A673 (cell line): ENCODE measurements at places on chromosomes 7 and 10.

DNA sequence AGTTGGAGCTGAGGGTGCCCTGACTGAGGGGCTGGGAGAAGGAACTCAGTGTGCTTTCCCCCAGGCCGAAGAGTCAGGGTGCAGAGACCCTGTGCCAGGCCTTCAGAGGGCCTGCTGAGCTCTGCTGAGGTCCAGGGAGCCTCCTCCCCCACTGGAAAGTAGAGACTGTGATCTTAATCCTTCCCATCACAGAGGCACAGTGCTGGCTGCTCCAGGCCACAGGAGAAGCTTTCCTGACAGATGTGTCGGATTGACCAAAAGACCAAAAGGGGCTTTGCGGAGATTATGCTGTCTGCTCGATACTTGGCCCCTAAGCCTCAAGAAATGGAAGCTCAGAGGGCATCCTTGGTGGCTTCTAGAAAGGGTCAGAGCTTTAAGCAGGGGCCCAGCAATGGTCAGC lies 32.9 kb upstream of the BTRC start:
- H3K4me3 ChIP-seq: no peak overlapping the region
- no peaks in the 10 kb centered on the region for H3K4me1 ChIP-seq
- H3K27ac ChIP-seq: no peak overlapping the region
- DNase-seq: no peak

- H3K36me3 ChIP-seq: no peaks in the 10 kb centered on the region
- no peak for DNase-seq
- no peaks in the 10 kb centered on the region for H3K27me3 ChIP-seq
- no peaks in the 10 kb centered on the region for H3K4me1 ChIP-seq
Measured at GRCh38 chr10:51501396-51501795, 198.0 kb downstream of the CSTF2T start.

GRCh38 chr7:79285756-79286155 lies 167.7 kb downstream of the MAGI2 start:
- DNase-seq: no peak
- no peaks in the 10 kb centered on the region for H3K36me3 ChIP-seq
- H3K27me3 ChIP-seq: no peaks in the 10 kb centered on the region

DNA sequence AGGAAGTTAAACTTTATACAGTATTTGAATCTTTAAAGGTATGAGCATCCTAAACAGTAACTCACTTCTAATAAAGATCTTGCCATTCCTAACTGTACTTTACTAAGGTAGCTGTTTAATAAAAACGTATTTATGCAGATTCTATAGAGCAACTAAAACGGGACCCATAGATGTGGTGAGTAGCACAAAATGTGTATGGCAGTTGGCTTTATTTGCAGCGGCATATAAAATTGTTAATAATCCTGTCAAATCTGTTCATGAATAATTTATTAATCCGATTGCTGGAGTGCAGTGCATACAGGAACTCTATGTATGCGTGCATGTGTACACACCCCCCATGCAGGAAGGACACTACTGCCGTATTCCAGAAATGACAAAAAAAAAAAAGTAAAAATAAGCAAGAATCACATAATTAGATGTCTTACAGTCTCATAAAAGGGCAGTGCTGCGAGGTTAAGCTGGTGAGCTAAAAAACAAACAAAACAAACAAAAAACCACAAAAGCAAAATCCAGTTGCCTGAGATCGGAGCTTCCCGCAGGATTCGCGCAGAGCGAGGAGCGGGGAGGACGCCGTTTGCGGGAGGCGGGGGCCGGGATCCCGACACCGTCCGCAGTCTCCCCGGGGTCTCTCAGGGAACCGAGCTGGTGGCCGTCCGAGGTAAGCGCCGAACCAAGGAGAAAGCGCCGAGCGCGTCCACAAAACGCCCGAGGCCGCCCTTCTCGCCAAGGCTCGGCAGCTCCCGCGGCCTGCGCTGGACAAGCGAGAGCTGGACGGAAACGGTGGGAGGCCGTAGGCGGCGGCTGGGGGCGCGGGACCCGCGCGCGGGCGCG lies 518 bp upstream of the COMMD3 start:
- no peaks in the 10 kb centered on the region for H3K36me3 ChIP-seq
- peak; percentile 63 for DNase-seq
- peaks cover 20% of the 10 kb centered on the region for H3K4me1 ChIP-seq

DNA sequence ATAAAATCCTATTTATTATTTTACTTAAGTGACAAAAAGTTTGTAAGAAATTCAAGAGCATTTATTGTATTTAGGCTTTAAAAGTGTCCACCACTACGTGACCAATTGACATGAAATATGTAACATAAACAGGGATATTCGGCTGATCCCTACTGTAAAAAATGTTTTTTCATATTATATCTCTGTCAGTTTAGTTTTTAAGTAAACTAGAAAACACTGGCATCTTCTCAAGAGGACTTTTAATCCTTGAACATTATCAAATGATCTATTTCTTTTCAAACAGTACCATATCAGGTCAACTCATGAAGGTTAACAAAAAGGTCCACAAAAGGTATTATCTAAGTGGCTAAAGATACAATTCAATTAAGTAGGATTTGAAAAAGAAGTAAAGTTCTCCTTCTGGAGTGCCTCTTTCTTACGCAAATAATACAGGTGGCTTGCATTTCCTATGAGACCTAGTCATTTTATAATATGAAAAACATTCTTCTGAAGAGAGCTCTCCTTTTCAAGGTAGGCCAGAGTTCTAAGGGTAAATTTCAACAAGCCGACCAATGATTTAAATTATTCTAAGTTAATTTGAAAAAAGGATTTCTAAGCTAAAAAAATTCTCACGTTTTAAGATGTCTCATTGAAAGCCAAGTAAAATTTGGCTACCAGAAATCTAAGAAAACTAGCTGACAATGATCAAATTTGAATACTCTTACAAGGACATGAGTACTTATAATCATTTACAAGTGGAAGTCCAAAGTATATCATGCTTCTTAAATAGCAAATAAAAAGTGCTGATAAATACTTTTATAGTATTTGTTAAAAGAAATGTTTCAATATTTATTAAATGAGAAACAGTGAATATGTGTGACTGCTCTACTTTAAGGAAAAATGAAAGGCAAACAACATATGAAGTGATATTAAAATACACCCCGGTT lies 133.5 kb downstream of the NRBF2 start:
- no peak for DNase-seq
- H3K4me3 ChIP-seq: peak overlapping the region; percentile 56
- H3K36me3 ChIP-seq: no peaks in the 10 kb centered on the region
- peaks cover 34% of the 10 kb centered on the region for H3K4me1 ChIP-seq

DNA sequence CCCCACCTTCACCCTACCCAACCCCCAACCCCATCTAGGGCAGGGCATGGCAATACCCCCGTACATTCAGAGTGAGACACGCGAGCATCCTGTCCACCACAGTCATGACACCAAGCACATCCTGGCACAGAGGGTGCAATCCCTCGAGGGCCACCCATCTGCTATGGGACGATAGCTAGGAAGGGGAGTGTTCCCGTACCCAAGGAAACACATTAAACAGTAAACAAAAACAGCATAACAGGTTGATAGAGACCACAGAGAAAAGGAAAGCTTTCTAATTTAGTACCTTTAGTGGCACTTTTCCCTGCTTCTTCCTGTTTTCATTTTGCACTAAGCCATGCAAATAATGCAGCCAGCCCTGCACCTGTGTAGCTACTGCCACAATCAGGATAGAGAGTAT lies 2.3 kb upstream of the SMKR1 start:
- H3K4me1 ChIP-seq: no peaks in the 10 kb centered on the region
- H3K27ac ChIP-seq: no peak overlapping the region
- no peaks in the 10 kb centered on the region for H3K27me3 ChIP-seq
- H3K36me3 ChIP-seq: no peaks in the 10 kb centered on the region

DNA sequence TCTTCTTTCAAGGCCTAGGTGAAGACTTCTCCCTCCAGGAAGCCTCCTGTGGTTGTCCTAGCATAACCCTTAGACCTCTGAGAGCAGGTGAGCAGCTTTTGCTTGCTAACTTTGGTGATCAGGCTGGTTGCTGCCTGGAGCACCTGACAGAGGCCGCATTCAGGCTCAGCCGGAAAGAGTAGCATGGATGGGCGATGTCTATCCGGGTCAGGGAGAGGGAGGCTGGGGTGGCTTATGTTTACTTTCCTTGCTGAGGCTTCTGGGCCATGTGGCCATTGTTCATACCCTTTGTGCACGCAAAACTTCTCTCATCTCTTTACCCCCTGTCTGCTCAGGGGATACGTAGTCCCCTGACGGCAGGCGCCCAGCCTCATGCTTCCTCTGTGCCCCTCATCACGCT lies 27.4 kb upstream of the PCBD1 start:
- H3K27ac ChIP-seq: no peak overlapping the region
- no peak overlapping the region for H3K4me3 ChIP-seq
- DNase-seq: no peak
- H3K27me3 ChIP-seq: no peaks in the 10 kb centered on the region

DNA sequence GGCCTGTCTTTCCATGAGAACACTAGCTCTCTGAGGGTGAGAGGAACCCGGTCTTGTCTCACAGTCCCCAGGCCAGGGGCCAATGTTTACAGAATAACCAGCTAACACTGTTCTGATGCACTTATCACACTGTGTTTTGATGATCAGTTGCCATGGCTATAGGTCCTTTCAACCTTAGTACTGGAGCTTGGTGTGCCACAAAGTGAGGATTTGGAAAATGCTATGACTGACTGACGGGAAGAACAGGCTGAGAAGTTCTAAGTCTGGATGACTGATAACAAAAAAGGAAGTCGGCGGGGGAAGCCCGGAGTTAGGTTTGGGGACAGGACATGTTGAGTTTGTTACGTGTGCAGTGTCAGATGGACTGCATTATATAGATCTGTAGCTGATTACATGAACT lies 141.8 kb downstream of the CTTNBP2 start:
- no peak overlapping the region for H3K4me3 ChIP-seq
- no peaks in the 10 kb centered on the region for H3K27me3 ChIP-seq
- H3K36me3 ChIP-seq: peaks cover 16% of the 10 kb centered on the region
- H3K4me1 ChIP-seq: peaks cover 28% of the 10 kb centered on the region
- no peak for DNase-seq
- no peak overlapping the region for H3K27ac ChIP-seq

DNA sequence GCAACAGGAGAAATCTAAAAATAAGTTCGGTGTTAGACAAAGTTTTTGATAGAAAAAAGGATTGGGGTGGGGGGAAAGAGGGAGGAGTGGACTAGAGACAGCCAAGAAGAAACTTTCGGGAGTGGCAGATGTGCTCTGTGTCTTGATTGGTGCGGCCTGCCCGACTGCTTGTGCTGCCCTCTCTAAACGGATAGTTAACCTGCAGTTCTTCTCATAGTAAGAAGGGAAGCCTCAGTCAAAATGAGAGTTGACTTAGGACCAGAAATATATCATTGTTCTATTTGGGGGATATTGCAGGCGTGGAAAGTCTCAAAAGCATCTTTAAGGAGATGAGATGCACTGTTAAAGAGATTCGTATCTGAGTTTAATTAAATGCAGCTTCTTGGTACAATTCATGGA lies 39.3 kb downstream of the UBE3C start:
- H3K4me1 ChIP-seq: no peaks in the 10 kb centered on the region
- no peak overlapping the region for H3K27ac ChIP-seq
- no peak for DNase-seq
- H3K36me3 ChIP-seq: peaks cover 72% of the 10 kb centered on the region
- H3K27me3 ChIP-seq: no peaks in the 10 kb centered on the region

GRCh38 chr10:77068969-77069368 lies 568.6 kb downstream of the KCNMA1 start:
- no peak overlapping the region for H3K4me3 ChIP-seq
- no peaks in the 10 kb centered on the region for H3K4me1 ChIP-seq
- no peak for DNase-seq
- H3K27ac ChIP-seq: no peak overlapping the region
- H3K27me3 ChIP-seq: no peaks in the 10 kb centered on the region
- no peaks in the 10 kb centered on the region for H3K36me3 ChIP-seq

DNA sequence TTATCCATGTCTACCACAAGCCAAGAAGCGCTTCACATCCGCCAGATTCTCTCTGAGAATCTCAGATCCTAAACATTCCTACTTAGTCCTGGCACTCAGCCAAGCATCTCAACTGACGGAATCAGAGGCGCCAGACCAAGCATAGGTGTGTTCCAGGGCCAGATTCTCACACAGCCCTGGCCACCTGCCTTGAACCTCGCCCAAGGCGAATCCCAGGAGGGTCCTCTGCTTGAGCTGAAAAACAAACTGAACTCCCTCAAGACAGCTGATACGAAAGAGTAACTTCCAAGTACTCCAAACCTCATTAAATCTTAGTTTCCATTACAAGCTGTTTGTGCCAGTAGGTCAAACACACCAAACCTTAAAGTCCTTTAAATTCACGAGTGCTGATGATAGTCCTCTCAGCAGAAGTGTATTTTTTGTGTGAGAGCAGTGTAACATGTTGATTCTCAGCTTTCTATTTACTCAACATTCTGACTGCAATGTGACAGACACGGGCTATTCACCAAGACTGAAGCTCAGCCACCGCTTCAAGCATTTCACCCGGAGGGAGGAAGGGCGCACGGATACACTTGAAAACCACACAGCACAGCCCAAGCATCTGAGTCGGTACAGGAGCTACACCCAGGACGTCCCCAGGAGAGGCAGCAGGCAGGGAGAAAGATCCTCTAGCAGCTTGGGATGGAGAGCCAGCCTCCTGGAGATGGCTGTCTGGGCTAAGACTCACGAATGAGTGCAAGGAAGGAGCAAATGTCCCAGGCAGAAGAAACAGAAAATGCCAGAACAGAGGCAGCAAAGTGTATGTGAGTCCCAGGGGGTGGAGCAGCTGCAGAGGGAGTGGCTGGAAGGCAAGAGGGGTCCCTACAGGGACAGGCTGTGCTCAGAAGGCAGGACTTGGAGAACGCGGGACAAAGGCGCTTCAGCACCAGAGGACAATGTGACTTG lies 6.0 kb downstream of the PARD3 start:
- no peaks in the 10 kb centered on the region for H3K36me3 ChIP-seq
- H3K27me3 ChIP-seq: no peaks in the 10 kb centered on the region
- peaks cover 18% of the 10 kb centered on the region for H3K4me1 ChIP-seq
- DNase-seq: peak; percentile 24
- no peak overlapping the region for H3K27ac ChIP-seq
- H3K4me3 ChIP-seq: no peak overlapping the region

GRCh38 chr7:70571403-70571934 lies 560.5 kb upstream of the GALNT17 start:
- peaks cover 15% of the 10 kb centered on the region for H3K4me1 ChIP-seq
- no peak for DNase-seq
- no peaks in the 10 kb centered on the region for H3K36me3 ChIP-seq
- H3K4me3 ChIP-seq: no peak overlapping the region
- H3K27ac ChIP-seq: no peak overlapping the region

DNA sequence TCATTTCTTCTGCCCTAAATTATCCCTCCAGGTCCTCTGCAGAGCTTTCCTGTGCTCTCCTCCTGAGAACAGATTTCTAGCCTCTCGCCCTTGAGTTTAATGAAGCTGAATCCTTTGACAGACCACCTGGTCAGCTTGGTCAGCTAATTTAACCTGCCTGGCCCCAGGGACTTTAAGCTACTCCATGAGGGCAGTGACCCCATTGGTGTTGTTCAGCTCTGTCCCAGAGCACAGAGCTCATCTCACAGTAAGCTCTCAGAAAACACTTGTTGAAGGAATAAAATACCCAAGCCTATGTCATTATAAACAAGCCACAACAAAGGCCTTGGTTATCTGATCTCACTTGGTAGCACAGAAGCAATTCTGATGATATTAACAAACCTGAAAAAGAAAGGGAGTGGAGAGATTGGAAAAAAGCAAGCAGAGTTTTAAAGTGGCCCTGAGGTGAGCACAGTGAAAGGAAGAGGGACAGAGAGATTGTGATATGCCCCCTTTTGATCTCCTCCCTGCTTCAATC lies 24.4 kb downstream of the SLC26A4 start:
- DNase-seq: no peak
- no peaks in the 10 kb centered on the region for H3K4me1 ChIP-seq
- no peaks in the 10 kb centered on the region for H3K36me3 ChIP-seq
- H3K27ac ChIP-seq: no peak overlapping the region
- H3K27me3 ChIP-seq: no peaks in the 10 kb centered on the region
- no peak overlapping the region for H3K4me3 ChIP-seq
